NK-92 treated with Interleukin-12 subunit alpha and Interleukin-12 subunit beta, amount 100 ng/mL, for 24 hours (cell line): ENCODE measurements at places on chromosomes 13 and 19.

DNA sequence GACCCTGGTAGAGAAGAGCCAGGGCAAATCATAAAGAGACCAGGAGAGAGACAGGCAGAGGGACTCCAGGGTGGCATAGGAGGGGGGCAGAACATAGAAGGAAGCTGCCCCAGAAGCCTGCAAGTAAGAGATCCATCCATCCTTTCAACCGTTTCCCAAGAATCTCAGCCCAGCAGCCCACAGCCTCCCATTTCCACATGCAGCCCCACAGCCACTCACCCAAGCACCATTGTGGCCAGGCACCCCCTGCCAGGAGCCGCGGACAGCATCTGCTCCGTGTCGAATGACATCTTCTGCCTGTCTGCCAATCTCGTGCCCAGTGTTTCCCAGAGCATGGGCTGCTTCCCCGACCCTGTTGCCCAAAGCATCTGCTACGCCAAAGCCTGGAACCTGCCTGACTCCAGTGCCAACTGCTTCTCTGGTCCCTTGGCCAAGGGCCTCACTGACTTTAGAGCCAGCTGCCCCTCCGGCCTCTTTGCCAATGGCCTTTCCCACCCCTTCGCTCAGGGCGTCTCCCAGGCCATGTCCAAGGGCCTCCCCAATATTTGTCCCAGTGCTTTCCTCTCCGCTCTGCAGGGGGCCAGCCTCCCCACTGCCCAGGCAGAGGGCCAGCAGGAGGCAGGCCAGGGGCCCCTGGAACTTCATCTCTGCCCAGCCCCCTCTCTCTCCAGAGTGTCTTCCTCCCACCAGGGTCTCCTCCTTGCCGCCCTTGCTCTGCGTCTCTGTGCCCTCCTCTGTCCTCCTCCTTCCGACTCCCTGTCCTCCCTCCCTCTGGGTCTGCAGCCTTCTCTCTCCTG lies 420 bp downstream of the DMKN start:
- DNase-seq: no peak

GRCh38 chr13:97231829-97232196 lies 9.7 kb downstream of the MBNL2 start:
- DNase-seq: no peak

DNA sequence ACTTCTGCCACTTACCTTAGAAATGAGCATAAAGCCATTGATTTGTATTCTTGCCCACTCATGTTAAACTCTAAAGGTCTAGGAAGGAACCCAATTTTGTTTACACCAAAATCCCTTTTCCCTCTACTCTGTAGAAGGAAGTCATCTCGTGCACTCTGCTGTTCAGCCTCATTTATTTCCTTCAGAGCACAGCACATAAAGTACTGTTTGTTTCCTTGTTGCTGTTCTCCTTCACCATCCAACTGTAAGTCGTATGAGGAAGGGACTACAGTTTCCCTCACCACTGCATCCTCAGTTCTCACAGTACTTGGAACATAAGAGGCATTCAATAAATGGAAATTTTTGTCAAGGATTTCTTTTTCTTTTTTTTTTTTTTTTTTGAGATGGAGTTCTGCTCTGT lies 24.6 kb downstream of the CDADC1 start:
- no peak for DNase-seq

- DNase-seq: no peak
Measured at GRCh38 chr19:32232449-32232848, 113.0 kb upstream of the ZNF507 start.

DNA sequence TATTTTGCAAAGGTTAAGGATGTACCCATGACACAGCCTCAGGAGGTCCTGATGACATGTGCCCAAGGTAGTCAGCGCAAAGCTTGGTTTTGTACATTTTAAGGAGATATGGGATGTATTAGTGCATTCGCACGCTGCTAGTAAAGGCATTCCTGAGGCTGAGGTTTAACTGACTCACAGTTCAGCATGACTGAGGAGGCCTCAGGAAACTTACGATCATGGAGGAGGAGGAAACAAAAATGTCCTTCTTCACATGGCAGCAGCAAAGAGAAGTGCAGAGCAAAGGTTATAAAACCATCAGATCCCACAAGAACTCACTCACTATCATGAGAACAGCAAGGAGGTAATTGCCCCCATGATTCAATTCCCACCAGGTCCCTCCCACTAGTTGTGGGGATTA lies 1017.4 kb downstream of the EFNB2 start:
- no peak for DNase-seq

GRCh38 chr13:47813718-47814117 lies 187.4 kb downstream of the SUCLA2 start:
- DNase-seq: no peak

- DNase-seq: no peak
Measured at GRCh38 chr13:105353654-105354053, 1181.8 kb downstream of the EFNB2 start.

DNA sequence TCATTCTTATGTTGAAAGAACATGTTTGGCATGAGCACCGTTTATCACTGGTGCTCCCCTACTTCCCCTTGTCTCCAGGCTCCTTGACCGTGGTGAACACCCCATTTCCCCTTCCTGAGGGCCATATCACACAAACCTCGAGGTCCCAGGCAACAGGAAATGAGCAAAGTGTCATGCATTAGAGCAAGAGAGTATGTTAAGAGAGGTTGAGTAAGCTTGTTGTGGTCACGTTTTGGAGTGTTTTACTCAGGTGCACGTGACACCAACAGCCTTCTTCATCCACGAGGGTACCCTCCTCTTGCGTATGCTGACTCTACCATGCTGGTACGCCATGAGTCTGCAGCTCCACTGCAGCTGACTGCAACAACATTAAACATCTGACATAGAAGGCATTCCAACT lies 482.2 kb upstream of the NBEA start:
- DNase-seq: peak; percentile 13

DNA sequence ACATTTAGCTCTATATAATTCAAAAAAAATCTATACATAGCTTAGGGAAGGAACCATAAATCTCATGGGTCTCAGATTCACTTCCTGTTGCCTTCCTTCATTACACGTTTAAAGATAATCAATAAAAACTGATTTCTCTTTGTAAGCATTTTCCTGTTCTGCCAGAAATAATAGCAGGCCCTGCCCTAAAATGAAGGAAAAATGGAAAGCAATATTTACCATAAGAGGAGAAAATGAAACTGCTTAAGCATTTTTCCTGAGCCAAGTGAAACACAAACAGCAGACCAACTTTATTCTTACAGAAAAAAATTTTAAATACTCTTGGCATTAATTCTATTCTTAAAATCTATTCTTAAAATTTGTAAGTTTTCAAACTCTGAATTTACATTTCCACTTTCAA lies 4.0 kb downstream of the LHFPL6 start:
- no peak for DNase-seq
